GDM1 (cell line): ENCODE measurements at places on chromosomes 6 and 20.

DNA sequence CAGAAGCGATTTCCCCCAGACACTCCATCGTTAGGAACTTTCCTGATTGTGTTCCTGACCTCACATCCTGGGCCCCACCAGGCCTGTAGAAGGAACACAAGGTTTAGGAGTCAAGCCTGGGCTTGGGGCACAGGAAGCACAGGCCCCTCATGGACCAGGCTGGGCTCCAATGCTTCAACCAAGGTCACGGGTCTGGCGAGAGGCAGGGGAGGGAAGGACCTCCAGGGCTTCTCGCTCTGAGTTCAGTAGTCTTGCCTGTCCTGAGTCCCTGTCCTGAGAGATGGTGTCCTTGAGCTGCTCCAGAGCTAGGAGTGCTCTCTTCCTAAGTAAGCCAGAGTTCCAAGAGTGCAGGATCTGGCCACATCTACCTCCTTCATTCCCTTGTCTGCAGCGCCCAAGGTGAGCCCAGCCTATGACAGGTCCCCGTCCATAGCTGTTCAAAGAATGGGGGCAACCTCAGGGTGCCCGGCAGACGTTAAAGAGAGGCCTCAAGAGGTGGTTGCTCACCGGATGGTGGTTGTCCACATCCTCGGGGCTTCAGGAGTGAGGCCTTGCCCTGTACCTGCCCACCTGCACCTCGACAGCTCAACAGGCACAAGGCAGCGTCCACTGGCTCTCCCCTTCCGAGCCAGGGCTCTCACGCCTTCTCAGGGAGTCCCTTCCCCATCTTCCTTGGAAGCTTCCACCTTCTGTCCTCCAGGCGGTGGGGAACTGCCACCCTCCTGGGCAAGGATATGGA lies 1.6 kb upstream of the TUBB1 start:
- no peak for DNase-seq

- DNase-seq = no peak
Observed at GRCh38 chr6:30657454-30657853, 10.5 kb downstream of the C6orf136 start.

DNA sequence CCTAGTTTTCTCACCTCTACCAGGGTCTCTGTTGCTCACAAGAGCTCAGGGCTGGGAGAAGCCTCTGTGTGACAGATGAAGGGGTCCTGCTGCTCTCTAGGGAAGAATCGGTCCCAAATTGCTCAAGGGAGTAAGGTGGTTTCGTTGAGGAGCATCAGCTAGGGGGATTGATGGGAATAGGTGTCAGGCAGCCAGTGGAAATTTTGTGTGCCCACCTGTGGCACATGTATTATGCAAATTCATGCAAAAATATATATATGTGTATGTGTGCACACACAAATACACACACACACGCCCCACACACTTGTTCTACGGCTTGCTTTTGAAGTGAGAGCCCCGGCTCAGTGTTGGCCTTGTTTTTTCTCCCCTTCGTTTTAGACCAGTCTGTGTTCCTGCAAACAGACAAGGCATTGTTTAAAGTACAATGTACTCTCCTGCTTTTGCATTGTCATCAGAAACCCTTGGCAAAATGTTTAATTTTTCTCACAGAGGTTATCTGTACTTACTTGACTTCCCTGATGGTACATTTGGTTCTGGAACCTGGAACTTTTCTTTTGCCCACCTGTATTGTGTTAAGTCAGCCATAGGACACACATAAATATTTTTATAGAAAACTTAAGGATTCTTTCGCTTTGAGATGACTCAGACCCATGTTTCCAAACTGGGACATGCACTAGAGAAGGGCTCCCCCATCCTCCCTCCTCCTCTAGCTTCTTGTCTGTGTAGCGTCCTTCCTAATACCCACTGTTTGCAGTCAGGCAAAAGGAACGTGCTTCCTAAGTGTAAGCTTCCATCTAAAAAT lies 26.7 kb downstream of the FOXO3 start:
- no peak for DNase-seq

GRCh38 chr20:36461600-36462439 lies 79.5 kb upstream of the MYL9 start:
- no peak for DNase-seq

DNA sequence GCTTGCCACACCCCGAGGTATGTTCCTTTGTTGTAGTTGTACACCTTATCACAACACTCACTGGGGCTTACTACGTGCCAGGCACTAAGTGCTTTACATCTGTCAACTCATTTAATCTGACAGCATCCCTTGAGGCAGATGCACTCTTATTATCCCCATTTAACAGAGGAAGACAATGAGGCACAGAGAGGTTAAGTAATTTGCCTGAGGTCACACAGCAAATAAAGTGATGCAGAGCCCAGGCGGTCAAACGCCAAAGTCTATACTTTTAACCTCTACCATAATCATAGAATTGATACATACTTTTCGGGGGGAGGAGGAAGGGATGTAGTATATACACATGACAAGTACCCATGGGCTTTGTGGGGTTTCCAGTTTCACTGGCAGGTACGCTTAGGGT lies 37.7 kb downstream of the MDFI start:
- no peak for DNase-seq

- peak; percentile 80 for DNase-seq
Observed at GRCh38 chr20:23155141-23155590, 69.0 kb upstream of the CD93 start.

DNA sequence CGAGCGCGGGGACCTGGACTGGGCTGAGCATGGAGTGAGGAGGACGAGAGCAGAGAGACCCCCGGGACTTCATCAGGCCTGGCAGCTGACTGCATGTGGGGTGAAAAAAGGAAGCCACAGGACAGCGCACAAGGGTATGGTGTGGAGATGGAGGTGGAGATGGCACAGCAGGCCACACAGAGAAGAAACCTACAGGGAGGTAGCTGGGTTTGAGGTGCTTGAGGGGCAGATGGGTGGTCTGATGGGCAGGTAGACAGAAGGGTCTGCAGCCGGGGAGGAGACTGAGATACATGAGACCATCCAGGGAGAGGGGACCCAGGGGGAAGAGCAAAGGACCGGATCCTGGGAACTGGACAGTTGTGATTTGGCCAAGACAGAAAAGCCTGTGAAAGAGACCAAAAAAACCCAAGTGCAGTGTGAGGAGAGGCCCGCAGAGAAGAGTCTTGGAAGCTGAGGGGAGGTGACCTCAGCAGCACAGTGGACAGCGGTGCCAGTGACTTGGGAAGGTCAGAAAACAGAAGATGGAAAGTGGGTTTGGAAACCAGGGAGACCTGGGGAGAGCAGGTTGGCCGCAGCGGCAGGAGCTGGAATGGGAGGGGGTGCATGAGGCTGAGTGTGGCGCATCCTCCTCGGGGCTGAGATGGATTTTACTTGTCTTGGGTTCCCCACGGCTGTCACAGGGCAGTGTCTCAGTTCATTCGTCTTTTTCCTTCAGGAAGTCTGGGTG lies 5.5 kb downstream of the HLA-DPB1 start:
- no peak for DNase-seq

DNA sequence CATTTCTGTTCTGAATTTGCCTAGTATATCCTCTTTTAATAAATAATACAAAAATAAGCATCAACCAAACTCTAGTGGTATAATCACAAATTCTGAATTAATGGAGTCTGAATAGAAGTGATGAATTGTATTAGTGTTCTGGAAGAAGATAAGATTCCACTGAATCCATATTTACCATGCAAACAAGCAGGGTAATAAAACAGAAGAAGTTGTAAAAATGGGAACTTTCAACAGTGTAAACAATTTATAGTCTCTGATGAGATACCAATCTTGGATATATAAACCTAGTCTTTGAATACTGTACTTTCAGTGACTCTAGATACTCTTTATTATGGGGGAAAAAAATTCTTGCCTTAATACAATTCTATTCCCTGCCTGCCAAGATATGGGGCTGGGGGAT lies 197.6 kb downstream of the KHDC1L start:
- DNase-seq = no peak

DNA sequence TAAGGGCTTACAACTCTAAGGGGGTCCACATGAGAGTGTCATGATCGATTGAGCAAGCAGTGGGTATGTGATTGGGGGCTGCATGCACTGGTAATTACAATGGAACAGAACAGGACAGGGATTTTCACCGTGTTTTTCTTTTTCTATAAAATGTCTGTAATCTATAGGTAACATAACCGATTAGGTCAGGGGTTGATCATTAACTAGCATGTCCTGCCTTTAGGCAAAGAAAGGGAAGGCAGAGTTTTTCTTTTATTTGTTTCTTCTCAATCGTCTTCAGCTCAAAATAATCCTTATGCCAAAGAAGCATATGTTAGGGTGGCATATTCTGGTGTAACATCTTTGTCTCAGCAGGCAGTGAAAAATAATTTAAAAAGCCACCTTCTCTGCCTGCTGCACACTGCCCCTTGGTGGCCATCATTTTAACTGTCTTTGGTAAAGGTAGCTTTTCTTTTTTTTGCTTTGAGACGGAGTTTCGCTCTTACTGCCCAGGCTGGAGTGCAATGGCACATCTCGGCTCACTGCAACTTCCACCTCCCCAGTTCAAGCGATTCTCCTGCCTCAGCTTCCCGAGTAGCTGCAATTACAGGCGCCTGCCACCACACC lies 9.7 kb upstream of the CEP43 start:
- no peak for DNase-seq

- DNase-seq = no peak
Observed at GRCh38 chr6:166512567-166512966, 73.9 kb downstream of the RAMACL start.

DNA sequence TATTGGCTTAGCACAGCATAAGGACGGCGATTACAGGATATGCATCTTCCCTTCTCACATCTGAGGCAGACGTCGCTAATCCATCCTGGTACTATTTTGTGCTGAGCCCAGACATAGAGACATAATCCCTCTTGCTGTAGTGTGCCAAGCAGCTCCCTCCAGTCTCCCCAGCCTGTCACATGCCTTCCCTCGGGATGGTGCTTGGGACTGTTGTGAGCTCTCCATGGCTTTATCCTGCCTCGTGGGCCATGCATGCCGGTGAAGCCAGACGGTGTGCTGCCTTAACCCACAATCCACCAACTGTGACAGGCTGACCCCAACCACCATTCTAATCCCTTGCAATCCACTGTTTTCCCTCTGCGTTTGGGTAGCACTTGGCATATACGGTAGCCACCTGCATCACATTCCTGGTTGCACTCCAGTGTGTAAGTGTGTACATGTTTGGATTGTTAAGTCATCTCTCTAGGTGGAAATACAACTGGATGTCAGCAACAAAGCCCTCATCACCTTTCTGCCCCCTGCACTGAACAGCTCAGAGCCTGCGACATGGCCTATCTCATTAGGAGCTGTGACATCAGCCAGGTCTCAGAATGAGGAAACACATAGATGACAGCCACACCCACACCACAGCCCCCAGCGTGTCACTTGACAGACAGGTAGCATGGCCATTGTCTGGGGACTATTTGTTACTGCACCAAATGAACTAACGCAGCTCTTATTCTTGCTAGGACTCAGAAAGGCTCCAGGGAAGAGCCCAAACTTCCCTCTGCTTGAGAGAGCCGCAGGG lies 374.8 kb upstream of the CDH4 start:
- DNase-seq = no peak

GRCh38 chr6:148983101-148983761 lies 236.4 kb downstream of the UST start:
- DNase-seq = no peak

DNA sequence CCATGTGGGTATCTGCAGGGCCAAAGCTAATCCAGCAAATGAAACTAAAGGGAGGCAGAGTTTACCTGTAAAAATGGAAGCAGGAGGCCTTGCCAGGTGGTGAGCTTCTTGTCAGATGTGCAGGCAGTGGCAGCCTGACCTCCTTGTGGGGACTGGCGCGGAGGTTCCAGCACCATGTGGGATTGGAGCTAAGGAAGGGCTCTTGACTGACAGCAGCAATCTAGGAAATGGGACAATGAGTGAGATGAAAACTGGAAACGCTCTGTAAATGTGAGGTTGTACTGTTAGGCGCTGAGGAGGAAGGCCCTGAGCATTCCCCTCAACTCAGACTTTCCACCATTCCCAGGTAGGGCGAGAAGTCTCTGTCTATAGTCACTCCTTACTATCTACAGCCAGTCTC lies 81.8 kb upstream of the ARMC2 start:
- DNase-seq = no peak

DNA sequence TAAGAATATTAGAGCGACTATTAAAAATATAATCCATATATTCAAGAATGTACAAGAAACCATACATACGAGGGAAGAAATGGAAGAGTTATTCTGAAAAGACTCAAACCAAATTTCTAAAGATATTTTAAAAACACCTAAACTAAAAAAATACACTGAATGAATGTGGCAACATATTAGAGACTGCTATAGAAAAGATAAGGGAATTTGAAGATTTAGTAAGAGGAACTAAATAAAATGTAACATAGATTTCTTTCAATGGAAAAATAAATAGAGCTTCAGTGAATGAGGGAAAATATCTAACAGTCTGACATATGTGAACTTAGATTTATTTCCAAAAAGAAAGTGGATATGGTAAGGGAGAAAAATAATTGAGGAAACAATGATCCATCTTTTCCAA lies 194.9 kb upstream of the STXBP5 start:
- DNase-seq = no peak

DNA sequence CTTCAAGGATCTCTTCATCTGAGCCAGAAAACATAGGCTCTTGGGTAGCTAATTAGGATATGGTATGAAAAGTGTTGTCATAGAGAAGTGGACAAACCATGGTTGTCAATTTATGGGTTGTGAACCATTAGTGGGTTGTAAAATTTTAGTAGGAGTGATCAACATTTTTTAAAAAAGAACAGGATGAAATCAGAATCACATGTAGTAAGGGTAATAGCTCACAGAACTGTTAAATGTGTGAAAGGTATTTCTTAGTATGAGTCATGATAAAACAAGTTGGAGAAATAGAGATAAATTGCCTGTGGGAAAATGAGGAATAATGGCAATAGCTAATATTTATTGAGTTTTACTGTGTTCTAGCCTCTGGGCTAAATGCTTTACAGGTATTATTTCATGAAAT lies 113.4 kb downstream of the MAP3K4 start:
- no peak for DNase-seq

GRCh38 chr6:18527836-18528743 lies 140.9 kb downstream of the RNF144B start:
- no peak for DNase-seq

DNA sequence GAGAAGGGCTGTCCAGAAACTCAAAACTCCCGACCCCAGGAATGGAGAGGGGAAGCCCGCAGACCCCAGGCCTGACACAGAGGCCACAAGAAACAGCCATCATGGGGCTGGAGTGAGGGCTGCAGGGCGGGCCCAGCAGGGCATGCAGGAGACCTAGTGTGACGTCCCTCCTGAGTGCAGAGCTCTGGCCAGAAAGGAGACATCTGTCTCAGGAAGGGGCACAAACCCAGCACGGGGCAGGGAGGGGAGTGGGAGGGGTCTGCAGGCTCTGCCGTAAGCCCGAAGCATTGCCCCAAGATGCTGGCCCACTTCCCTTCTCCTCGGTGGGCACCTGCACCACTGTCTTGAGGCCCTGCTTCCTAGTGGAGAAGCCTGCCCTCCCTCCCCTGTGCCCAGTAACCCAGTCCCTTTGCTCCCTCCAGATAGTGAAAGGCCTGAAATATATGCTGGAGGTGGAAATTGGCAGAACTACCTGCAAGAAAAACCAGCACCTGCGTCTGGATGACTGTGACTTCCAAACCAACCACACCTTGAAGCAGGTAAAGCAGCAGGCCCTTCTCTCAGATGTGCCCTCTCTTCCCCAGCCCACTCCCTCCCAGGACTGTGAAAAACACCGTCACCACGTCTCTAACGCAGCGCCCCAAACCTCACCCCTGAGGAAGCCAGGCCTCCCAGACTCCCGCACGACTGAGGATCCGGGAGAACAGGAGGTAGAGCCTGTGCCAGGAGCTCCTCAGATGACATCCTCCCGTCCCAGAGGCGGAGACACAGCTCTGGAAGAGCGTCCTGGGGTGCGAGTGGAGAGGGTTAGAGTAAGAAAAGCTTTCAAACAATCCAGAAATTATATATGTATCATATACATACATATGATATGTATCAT lies 9.7 kb downstream of the CST7 start:
- no peak for DNase-seq

- no peak for DNase-seq
Observed at GRCh38 chr6:11833626-11834592, 55.3 kb upstream of the ADTRP start.
